ENCODE measurements at places on chromosomes 2 and 18.

- no peak for DNase-seq
Observed at GRCh38 chr2:26245810-26246209, 1.1 kb downstream of the HADHB start.

- DNase-seq = no peak
Observed at GRCh38 chr2:107108556-107108955, 222.6 kb upstream of the ST6GAL2 start.

DNA sequence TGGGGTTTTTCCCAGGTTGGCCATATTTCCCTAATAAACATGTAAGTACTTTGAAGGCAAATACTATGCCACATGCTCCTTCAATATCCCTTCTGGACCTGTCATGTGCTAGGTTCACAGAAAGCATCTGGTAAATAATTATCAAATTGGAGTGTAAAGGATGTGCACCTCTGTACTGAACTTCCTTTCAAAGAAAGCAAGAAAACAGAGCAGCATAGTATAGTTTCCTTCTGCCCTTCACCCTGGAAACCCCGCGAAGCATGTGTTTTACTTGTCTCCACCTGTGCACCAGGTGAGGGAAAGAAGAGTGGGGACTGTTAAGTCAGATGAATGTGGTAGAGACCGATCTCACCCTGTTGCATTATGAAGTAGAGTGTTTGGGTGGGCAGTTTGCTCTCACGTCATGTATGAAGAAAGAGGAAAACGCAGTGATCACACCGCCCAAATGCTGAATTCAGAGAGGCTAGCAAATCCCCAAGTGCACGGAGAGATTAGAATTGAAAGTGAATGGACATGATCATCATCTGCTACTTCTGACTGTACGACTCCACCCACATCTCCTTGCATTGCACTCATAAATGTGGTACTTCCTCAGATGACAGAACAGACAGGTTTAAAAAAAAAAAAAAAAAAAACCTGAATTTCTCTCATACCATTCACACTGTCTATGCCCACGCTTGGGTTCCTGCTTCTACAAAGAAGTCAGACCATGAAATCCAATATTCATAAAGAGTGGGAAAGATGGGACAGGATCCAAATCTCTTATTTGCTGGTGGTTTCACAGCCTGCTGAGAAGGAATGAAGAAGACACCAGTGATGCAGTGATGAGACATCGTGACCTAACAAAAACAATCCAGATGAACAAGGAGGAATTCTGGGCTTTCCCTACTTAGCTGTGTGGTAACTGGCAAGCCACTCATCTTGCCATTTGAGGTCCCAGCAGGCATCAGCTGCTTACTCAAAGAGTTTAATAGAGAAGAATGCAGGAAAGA, 448.6 kb downstream of the BCL11A start:
- DNase-seq = no peak

DNA sequence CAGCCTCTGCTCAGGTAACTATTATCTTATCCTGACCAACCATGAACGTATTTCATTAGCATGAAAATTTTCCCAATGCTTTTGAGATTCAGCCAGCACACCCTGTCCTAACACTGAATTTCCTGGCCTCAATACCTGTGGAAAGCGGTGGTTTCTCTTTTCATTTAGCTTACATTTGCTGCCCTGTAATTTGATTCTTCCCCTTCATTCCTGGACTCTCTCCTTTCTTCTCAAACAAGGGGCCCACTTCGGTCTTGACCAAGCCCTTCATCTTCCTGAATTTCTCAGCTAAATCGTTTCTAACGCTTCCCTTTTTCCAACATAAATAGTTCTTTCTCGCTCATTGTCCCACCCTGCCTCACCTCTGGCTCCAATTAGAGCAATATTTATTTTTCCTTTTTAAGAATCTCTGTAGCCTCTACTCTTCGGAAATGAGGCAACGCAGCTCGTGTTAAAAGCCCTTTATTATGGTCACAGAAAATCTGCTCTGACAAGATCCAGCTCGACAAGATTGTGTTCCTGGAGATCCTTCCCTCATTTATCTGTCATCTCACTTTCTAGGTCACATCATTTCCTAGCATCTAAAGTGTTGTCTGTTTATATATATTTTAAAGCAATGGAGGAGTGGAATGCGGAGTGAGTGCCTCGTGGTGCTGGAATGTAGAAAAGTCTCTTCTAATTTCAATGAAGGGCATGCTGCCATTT, 49.5 kb upstream of the BCL11A start:
- no peak for DNase-seq

GRCh38 chr2:55519938-55520885, 694 bp downstream of the CFAP36 start:
- DNase-seq = peak; percentile 35

GRCh38 chr2:30206461-30207430, 24.6 kb upstream of the LBH start:
- no peak for DNase-seq

- DNase-seq = no peak
Observed at GRCh38 chr2:207330912-207331311, 165.2 kb upstream of the KLF7 start.

DNA sequence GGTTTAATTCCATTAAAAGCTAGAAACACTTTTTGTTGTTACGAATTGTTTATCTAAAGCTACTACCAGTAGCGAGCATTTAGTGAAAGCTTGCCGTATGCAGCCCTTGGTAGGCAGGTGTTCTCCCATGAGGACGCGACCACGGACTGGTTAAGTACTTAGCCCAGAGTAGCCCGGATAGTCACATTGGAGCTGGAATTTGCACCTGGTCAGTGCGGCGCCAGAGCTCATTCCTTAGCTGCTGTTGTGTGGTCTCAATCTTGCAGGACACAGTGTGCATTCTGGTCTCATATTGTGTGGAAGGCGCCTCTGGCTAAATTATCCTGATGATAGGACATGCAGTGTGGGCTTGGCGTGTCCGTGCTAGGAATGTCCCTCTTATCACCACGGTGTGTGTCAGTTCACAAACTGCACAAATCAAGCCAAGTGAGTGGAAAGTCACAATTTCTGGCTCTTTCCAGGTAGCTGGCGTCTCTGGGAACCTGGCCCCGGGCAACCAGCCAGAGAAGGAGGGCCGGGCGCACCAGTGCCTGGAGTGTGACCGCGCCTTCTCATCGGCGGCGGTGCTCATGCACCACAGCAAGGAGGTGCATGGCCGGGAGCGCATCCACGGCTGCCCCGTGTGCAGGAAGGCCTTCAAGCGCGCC, 133.3 kb downstream of the ZNF236 start:
- no peak for DNase-seq

- DNase-seq = no peak
Observed at GRCh38 chr2:125397535-125398251, 1258.3 kb upstream of the GYPC start.

DNA sequence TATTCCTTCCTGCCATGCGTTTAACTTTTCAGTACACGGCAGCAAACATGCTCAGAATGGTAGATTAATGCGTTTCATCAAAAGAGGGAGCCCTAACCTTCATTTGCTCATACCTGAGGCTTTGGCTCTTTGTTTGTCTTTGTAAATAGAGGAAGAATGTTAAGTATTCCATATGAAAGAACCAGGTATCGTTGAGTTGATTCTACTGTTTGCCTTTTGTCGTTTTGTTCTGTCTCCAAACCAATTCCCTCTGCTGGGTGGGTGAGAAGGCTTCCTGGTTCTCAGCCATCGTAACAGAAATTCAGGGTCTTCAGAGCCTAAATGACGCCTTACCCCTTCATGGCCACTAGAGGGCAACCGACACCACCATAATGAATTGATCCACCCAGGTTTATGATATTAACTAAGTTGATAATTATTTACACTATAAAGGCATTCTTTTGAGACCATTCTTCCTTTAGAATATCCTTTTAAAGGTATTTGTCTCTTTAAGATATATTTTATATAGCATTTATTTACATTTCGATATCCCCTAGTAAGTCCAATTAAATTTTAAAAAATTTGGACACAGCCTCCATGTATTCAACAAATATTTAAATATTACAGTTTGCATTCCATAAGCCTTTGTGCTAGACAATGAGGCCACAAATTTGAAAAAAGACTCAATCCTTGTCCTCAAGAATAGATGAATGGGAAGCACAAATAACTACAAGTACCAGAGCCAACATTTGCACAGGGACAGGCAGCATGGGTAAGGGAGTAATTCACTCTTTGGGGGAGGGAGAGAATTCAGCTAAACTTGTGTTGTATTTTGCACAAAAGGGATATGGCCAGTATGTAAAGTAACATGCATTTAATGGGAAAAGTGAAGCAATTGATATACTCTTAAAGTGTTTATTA, 48.1 kb downstream of the TIMM21 start:
- DNase-seq = peak; percentile 85

- peak; percentile 12 for DNase-seq
Observed at GRCh38 chr2:233354971-233355574, 779 bp downstream of the DGKD start.

GRCh38 chr2:233791883-233792329, 13.8 kb downstream of the MROH2A start:
- no peak for DNase-seq

GRCh38 chr2:18527326-18527725, 33.1 kb downstream of the RDH14 start:
- DNase-seq = no peak

- no peak for DNase-seq
Observed at GRCh38 chr2:215347878-215348277, 36.0 kb downstream of the ATIC start.

DNA sequence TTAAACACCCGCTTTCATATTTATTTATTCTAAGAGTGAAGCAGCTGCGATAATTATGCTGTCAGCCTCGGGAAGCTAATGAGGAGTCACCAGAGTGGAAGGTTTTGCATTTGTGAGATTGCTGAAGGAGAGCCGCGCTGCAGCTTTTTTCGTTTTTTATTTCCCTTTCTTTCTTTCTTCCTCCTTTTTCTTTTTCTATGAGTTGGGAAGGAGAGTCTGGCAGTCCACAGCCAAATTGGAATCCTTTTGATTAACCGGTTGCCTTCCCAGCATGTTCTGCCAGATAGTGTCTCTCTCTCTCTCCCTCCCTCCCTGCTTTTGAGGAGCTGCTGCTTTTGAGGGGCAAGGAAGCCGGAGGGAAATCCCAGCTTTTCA, 82.1 kb downstream of the CDK15 start:
- no peak for DNase-seq

DNA sequence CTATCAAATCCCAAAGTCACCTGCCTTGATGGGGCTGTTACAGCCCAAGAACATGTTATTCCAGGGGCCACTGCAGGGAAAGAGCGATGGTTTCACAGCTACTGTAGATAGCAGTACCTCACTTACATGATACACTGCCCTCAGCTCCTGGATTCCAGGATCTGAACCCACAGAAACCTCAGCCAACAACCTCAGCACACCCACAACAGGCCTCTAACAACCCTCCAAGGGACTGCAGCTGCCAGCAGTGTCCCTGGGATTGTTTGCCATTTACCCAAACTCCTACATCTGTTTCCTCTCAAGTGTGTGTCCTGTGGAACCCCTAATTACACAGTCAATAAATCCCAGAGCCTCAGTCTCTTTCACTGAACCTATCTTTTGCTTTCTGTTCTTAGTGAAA, 28.2 kb downstream of the OSBPL1A start:
- no peak for DNase-seq

DNA sequence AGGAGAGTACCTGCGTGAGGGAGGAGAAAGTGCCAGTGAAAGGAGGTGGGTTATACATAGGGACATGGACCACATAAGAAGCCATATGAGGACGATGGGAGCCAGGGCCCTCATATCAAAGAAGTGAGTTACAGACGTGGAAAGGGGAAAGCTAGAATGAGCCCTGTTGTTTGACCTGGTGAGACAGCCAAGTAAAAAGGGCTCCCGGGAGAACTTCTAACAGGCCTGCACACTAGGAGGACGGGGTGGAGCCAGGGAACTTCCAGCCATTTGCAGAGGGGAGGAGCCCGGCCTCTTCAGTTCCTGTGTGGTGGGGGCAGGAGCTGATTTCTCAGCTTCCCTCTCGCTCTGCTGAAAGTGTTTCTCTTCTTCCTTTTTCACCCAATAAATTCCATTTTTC, 84.1 kb upstream of the SLC66A3 start:
- no peak for DNase-seq

Data from hematopoietic multipotent progenitor cell treated with erythropoietin and hydrocortisone succinate and interleukin-3 and kit ligand, for 8 days (in vitro differentiated cells).